ENCODE measurements at places on chromosomes 2 and 18.

DNA sequence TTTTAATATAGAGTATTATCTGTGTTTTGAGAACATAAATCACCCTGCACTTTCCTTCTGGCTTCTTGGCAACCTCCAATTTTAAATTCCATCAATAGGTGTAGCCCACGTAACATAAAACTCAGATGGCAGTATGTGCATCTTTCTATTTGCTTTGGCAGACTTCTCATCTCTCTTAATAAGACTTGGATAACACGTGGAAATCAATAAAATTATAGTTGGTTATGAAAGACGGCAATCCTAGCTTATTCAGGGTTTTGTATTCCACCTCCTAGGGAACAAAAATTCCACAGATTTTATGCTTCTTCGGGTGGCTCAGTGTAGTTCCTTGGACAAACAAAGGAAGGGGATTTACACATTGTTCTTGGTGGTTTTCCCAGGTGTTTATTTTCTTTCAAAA, 299.3 kb downstream of the RND3 start:
- DNase-seq, result no peak

DNA sequence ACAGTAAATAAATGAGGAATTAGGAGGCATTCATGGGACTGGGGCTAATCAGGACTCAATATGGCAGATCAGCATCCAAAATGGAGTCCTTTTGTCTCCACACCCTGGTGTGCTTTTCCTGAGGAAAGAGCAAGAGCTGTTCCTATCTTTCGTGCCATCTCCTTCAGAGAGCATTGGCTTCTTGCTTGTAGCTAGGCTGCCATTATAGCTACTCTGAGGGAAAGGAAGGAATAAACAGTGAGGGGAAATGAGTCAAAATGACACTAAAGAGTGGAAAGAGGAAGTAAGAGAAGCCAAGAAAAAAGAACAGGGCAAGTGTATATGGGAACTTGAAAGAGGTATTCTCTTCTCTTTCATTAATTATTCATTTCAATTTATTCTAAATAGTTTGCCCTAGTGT, 8.4 kb upstream of the NMI start:
- DNase-seq, result peak; percentile 32

DNA sequence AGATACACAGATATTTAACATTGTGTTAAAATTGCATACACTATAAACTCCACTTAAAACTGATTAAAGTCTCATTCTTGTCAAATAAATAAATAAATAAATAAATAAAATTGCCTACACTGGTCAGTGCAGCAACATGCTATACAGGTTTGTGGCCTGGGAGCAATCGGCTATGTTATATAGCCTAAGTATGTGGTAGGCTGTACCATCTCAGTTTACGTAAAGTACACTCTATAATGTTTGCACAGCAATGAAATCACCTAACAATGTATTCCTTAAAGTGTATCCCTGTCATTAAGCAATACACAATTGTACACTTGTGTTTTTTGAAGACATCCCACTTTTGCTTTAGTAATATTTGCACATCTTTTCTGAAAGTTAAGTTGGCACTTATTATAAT, 337.7 kb upstream of the SETBP1 start:
- no peak for DNase-seq

DNA sequence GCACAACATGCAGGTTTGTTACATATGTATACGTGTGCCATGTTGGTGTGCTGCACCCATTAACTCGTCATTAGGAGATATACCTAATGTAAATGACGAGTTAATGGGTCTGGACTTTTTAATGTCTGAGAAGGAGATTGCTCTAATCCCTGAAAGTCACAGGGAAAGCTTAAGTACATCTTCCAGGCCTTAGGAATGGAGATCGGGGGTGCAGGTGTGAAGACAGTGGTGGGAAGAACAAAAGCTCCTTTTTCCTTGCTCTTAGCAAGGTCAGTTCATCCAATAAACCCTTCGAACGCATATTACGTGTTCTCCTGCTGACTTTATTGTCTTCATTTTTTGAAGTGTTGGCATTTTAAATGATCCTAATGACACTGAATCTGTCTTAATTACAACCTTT, 50.8 kb upstream of the LAMA1 start:
- no peak for DNase-seq

- no peak for DNase-seq
Measured at GRCh38 chr18:79640875-79641274, 38.7 kb upstream of the CTDP1 start.

- no peak for DNase-seq
Measured at GRCh38 chr18:6406910-6407470, 7.7 kb downstream of the L3MBTL4 start.

DNA sequence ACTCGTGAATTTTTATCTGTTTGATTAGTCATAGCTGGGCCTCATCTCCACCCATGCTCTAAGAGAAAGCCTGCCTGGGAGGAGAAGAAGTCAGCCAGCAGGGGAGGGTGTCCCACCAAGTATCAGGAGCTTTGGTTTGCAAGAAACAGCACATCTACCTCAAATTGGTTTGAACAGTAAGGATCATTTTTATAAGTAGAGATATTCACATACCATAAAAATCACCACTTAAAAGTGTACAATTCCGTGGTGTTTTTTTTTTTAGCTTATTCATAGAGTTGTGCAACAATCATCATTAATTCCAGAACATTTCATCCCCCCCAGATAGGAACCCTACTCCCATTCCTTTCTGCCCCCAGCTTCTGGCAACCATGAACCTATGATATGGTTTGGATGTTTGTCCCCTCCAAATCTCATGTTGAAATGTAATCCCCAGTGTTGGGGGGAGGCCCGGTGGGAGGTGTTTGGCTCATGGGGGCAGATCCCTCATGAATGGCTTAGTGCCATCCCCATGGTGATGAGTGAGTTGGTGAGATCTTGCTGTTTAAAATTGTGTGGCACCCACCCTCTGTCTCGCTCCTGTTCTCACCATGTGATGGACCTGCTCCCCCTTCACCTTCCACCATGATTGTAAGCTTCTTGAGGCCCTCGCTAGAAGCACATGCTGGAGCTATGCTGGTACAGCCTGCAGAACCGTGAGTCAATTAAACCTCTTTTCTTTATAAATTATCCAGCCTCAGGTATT, 36.2 kb upstream of the HS6ST1 start:
- no peak for DNase-seq

GRCh38 chr18:23340661-23341060, 112.4 kb upstream of the RIOK3 start:
- DNase-seq, result no peak

- no peak for DNase-seq
Measured at GRCh38 chr2:205937211-205937610, 148.8 kb downstream of the INO80D start.

- no peak for DNase-seq
Measured at GRCh38 chr2:100818606-100819369, 1.2 kb upstream of the NPAS2 start.

GRCh38 chr2:239963646-239964205, 61.4 kb downstream of the NDUFA10 start:
- no peak for DNase-seq

DNA sequence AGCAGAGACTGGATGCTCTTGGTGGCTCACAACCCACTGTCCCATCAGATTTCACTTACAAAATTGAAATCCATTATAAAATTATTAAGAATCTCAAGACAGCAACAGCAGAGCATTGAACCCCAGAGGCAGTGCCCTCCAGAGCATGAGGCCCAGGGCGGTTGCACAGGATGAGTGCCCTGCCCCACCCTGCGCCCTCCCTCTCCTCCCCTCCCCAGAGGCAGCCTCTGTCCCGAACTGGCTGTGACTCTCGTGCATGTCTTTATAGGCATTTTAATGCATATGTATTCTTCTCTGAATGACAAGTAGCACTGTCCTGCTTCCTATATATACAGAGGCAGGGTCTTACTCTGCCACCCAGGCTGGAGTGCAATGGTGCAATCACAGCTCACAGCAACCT, 10.4 kb downstream of the MFSD2B start:
- DNase-seq, result no peak

DNA sequence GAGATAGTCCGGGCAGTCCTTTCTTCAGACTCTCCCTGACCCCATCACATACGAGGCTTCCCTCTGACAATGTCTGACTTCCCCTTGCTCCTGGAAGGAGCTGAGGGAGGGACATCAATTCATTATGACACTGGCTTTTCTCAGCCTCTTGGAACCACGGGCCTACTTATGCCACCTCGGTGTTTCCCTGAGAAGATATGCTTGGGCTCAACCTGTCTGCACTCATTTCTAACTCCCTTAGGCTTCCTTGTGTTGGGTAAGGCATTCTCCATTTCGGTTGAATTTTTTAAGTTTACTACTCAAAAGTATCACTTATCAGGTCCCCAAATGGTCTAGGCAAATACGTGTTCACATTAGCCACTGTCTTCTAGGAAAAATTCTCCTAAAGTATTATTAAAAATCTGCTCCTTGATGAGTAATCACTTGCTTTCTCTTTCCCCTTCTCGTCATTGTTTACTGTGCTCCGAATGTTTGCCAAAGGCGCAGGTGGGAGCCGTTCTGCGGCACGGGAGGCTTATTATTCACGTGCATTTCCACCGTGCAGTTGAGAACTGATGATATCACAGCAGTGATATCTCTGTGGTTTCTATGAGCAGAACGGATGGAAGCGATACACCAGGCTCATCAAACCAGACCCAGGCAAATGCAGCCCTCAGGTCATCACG, 33.1 kb downstream of the ARL4C start:
- no peak for DNase-seq

DNA sequence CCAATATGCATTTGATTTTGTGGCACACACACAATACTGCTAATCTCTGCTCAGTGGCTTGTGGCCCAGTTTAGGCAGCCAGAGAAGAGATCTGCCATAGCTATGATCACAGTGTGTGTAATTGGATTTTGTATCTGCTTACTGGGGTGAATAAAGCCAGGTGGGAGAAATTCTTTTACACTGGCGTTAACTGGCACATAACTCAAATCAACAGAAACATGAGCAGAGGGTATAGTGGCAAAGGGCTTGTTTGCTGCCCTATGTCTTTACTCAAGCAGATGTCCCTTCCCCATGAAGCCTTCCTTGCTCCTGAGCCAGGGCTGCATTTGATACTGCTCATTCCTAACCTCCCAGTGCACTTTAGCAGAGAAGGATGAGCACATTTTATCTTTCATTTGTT, 28.5 kb downstream of the STON1 start:
- no peak for DNase-seq

DNA sequence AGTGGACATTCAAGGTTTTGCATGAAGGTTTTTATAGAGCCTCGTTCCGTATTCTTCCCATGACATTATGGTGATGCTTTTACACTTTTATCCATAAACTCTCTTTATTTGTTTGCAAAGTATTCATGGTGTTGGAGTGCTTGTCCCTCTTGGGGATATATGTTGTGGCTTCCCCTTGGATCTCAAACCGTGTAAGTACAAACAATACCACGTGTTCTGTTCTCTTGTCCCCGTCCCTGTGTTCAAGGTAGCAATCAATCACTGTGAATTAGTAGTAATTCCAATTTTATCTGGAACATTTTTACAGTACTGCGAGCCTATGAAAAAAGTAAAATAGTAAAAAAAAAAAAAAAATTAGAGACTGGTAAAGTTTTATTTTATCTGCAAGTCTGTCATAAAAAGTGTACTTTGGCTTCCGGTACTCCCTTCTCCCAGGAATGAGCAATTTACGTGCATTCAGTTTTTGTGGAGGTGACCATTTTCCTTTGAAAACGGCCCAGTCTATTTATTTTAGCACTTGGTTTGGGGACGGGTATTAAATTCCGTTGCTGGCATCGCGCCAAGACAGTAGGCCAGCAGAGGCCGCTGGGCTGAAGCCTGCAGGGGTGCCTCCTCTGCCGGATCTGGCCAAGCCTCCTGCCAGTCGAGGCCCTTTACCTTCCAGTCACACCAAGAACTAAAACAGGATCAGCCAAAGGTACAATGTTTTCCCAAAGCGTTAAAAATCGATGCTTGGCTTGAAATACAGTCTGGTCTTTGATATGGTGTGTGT, 175.7 kb downstream of the SOCS6 start:
- no peak for DNase-seq

DNA sequence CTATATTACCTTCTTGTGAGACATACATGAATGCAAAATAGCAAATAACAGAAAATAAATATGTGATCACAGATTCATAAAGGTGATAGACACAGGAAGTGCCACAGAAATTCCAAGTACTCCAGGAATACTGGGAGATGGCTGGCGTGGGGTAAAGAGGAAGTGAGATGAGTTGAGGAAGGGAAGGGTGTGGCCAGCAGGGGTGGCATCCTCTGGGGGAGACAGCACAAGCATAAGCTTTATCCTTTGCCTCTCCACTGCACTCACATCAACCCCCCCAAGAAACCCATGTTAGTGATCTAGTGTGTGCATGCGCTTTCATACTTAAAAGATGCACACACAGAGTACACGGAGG, 94.8 kb upstream of the B3GNT7 start:
- no peak for DNase-seq

GRCh38 chr2:171491292-171491691, 31.0 kb upstream of the CYBRD1 start:
- DNase-seq, result no peak

GRCh38 chr2:121524685-121525425, 5.8 kb upstream of the RNU4ATAC start:
- DNase-seq, result no peak

GRCh38 chr2:199207011-199207410, 250.7 kb downstream of the SATB2 start:
- no peak for DNase-seq

DNA sequence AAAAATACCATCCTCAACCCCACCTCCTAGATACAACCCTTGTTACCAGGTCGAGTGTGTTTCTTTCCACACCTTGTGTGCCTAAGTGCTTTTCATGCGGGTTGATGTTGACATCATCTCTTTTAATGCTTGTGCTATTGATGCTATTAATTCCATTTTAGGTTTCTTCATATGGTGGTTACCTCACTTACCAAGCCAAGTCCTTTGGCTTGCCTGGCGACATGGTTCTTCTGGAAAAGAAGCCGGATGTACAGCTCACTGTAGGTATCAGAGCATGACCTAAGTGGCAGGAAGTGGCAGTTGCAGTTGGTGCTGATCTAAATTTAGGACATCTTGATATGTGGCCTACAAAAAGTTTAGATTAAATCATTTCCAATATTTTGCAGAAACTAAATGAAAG, 149.9 kb upstream of the TTC39C start:
- no peak for DNase-seq

DNA sequence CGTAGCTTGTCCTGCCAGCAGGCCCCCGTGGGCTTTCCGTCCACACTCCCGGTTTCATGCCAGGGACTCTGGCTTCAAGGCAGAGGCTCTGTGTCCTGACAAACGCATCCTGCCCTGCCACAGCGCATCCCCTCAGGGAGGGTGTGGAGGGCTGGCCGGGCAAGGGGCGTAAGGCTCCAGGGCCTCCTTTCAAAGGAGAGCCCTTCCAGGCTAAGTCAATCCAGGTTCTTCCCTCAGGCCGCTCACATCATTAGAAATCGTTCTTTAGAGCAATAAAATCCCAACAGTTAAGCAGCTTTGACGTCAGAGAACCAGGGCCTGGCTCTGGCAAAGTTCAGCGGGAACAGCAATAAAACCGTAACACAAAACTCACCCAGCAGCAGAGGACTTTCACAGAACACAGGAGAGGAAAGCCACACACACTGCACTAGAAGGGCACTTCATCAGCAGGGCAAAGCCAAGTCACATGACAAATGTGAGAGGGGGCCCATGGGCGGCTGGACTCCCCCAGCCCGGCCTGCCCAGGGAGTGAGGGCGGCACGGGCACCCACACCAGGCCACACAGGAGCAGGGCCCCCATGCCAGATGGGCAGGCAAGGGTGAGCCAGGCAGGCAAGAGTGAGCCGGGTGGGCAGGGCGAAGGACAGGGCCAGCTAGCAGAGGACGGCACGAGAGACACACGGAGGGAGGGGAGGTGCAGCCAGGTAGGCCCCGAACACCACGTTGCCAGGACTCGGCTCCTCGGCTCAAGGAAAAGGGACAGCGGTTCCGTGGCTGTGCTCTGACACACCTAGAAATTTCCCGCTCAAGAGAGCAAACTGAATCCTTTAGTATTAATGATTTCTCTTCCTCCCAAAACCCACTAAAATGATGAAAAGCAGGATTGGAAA, 52.0 kb downstream of the HDAC4 start:
- DNase-seq, result no peak
